ENCODE measurements at places on chromosomes 2 and 18.

- peaks cover 70% of the 10 kb centered on the region for H3K36me3 ChIP-seq
- no peaks in the 10 kb centered on the region for H3K27me3 ChIP-seq
- DNase-seq: no peak
- no peak overlapping the region for H3K4me3 ChIP-seq
- H3K27ac ChIP-seq: peak overlapping the region; percentile 53
Measured at GRCh38 chr2:232839411-232840079, 30.5 kb upstream of the SNORC start.

DNA sequence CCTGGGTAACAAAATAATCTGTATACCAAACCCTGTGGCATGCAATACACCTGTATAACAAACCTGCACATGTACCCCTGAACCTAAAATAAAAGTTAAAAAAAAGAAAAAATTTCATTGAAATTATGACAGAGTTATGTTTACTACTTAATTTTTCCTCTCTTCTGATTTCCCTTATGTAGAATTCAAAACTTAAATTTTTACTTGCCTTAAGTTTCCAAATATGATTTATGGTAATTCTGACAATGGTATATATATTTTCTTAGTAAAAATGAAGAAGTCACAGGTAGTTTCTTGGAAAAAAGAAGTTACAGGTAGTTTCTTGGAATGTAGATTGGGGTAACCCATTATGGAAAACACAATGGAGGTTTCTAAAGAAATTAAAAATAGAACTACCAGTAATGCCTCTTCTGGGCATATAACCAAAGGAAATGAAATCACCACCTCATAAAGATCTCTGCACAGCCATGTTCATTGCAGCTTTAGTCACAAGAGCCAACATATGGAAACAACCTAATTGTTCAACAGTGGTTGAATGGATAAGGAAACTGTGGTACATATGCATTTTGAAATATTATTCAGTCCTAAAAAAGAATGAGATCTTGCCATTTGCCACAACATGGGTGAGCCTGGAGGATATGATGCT, 164.9 kb downstream of the BABAM2 start:
- peaks cover 35% of the 10 kb centered on the region for H3K4me1 ChIP-seq
- no peaks in the 10 kb centered on the region for H3K27me3 ChIP-seq
- DNase-seq: no peak
- H3K27ac ChIP-seq: peak overlapping the region; percentile 83
- no peak overlapping the region for H3K4me3 ChIP-seq

DNA sequence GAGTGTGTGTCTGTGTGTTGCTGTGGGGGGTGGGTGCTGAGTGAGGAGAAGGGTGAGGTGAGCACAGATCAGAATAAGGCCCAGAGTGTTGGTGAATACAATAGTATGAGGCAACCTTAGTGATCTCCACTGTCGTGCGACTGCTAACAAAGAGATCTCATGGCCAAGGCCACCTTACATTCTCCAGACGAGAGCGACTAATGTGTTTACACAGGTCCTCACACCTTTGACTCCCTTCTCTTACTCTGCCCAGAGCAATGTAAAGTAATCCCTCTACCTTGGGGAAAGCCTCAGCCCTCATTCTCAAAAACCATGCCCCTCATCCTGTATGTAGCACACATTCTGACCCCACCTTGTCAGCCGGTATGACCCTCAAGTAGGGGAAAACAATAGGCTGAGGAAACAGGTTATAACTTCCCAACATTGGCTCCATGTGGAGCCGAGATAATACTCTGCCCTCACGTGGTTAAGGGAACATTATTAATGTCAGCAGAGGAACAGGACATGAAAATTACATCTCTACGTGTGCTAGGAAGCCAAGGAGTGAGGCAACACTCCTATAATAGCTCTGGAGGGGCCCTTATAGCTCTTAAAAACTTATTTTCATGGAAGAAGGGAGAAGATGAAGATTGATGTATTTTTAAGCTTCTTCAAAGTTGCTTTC, 323.0 kb upstream of the NT5C1B start:
- DNase-seq: no peak
- H3K27ac ChIP-seq: no peak overlapping the region
- H3K4me3 ChIP-seq: no peak overlapping the region
- no peaks in the 10 kb centered on the region for H3K36me3 ChIP-seq

GRCh38 chr2:65096948-65097347, 33.0 kb downstream of the RAB1A start:
- peaks cover 10% of the 10 kb centered on the region for H3K4me1 ChIP-seq
- no peak for DNase-seq
- H3K27ac ChIP-seq: no peak overlapping the region
- no peak overlapping the region for H3K4me3 ChIP-seq
- H3K27me3 ChIP-seq: no peaks in the 10 kb centered on the region

- no peak for DNase-seq
- H3K27me3 ChIP-seq: no peaks in the 10 kb centered on the region
- H3K36me3 ChIP-seq: no peaks in the 10 kb centered on the region
- no peak overlapping the region for H3K4me3 ChIP-seq
- no peak overlapping the region for H3K27ac ChIP-seq
- H3K4me1 ChIP-seq: peaks cover 16% of the 10 kb centered on the region
Measured at GRCh38 chr18:47999801-48000248, 69.4 kb upstream of the SMAD2 start.
